ENCODE measurements at places on chromosomes 1 and 21.
A peak's percentile ranks its signal among the peaks of the same experiment; 100 is the strongest.

DNA sequence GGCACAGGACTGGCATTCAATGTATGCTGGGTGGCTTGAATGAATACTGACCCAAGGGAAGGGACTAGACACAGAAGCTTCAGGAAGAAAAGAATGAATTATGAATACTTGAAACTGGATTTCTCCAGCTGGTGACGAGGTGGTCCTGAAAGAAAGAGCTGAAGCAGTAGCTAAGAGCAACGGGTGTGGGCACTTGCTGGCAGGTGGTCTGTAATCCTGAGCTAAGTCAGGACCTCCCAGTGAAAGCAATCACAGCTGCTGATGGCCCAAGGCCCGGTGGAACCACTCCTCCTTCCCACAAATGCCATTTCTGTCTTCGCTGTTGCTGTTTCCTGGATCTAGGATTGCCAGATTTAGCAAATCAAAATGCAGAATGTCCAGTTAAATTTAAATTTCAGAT is 47.0 kb downstream of the NEK2 start:
- no peak for DNase-seq

DNA sequence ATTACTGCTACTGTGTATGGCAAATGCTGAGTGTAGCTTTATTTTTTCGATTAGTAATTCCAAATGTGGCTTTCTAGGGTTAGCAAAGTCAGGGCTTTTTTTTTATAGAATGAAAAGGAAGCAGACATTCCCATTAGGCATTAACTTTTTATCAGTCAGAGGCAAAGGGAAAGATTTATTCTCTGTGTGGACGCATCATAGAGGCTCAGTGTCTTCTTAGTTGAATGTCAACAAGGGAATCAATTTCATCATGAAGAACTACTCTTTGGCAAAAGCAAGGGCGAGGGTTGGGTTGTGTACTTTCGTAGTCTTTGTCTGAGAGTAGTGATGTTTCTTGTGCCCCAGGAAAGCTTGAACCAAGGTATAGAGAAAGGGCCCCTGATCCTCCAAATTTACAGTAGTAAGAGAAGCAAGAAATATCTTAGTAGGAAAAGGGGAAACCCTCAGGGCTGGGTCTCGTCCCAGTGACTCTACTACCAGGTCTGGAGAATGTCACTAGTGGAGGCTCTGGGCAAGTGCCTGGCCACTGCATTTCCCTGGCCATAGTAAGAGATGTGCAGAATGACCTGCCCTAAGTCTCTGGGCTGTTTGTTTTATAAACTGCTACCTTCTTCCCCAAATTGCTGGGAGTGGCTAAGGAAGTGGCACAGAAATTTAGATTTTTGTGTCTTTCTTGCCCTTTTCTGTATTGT is 30.0 kb upstream of the MACF1 start:
- no peak for DNase-seq

DNA sequence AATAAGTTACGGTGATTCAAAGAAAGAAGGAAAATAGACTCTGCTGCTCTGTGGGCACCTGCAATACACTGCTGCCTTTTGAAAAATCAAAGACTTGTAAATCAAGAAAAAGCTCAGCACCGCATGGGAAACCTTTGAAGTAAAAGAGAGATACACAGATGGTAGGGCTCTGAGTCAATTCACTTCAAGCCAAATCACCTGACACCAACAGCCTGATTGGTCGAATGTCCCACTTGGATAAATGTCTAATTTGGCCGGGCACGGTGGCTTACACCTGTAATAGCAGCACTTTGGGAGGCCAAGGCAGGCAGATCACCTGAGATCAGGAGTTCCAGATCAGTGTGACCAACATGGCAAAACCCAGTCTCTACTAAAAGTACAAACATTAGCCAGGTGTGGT is 19.2 kb upstream of the RCAN3 start:
- DNase-seq, result no peak

DNA sequence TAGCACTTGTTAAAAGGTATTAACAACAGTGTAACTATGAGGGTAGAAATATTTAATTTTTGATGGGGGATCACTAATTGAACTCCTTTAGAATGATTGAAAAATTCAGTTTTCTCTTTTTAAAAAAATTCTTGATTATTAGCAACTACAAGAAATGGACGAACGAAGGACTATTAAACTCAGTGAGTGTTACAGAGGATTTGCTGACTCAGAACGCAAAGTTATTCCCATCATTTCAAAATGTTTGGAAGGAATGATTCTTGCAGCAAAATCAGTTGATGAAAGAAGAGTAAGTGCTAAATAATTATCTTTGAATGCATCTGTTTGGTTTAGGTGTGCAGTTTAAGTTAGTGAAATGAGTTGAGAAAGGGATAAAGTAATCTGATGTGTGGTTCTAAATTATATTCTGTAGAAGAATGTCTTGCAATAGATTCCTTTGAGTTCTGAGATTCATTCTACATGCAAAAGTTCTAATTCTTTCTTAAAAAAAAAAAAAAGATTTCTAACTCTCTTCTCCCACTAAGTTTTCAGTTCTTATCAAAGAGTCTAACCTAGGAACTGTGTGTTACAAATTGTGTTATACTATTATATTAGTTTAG is 85.0 kb downstream of the FNBP1L start:
- no peak for DNase-seq

DNA sequence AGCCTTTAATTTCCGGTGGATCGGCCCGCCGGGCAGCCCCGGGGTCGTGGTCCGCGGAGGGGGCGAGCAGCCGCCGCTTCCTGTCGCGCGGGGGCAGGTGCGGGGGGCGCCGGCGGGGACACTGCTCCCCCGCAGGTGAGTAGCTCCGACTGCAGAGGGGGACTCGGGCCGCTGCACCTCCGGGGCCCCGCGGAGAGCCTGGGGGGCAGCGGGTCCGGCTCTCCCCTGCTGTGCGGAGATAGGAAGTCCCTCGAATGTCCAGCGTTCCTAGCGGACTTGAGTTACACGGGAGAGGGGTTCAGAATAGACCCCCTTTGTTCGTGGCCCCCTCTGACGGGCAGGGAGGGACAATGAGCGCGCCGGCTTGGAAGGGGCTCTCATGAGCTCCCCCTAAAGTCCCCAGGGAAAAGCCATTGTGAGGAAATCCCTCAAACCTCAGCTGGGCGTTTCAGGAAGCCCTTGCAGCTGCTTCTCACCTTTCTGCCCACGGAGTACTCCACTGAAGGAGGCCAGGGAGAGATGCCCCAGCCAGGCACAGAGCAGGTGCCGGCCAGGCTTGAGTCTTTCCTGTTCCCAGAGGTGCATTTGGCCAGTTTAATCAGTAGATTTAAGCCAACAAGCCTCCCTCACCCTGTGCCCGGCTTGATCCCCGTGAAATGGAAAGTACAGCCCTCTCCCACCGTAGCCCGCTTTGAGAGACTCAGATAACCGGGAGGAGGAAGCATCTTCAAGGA is 925 bp downstream of the PDE9A start:
- DNase-seq, result no peak

GRCh38 chr1:28196330-28196729 is 19.8 kb upstream of the PTAFR start:
- DNase-seq, result no peak

GRCh38 chr1:24047110-24047477 is 64.8 kb downstream of the MYOM3 start:
- DNase-seq, result no peak

GRCh38 chr21:28269173-28269572 is 723.5 kb downstream of the LTN1 start:
- no peak for DNase-seq

GRCh38 chr1:58919959-58920321 is 136.1 kb upstream of the JUN start:
- no peak for DNase-seq

DNA sequence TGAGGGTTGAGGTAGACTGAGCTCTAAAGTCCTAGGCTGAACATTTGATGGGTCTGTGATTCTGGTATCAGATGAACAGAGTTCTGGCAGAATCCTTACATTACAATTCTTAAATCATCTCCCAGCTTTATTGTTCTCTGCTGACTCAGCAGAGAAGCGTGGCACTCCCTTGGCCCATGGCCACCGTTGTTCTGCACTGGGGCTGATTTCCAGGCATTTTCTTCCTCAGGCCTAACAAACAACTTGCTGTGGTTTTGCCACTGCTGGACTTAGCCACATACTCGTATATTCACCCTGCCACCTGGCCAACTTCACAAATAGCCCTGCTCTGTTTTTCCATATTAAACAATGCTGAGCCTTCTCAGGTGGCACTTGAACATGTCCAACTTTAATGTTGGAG is 223.2 kb downstream of the TNR start:
- no peak for DNase-seq

DNA sequence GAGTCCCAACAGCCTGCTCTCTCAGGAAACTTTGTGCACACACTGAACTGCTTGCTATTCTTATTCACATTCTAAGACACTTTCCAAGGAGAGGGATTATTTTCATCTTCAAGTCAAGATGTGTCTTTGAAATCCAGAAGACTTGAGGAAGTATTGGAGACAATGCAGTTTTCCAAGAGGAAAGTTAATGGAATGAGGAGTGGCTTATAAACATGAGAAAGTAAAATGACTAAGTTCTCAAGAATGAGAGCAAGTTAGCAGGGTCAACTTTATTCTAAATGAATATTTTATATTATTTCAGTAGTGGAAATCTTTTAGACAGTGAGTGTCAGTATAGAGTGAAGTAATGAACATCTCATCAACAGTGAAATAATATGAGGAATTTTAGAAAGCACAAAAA is 1239.3 kb downstream of the MRPL39 start:
- no peak for DNase-seq

- DNase-seq, result no peak
These were observed 5.6 kb downstream of the ARID1A start for GRCh38 chr1:26701266-26701994.

DNA sequence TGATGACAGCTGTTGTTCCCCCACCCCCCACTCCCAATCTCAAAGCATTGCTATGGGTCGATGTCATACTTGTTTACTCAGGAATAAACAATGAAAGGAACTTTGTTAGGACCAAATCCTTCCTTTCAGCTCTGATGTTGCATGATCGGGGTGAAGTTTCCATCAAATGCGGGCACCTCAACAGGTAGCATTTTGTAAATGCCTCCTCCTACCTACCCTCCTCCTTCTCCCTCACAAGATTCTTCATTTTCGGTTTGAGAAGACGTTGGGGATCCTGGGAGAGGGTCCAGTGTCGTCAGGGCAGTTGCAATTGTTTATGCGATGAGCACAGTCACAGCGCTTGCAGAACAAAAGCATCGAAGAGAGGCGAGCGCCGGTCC is 758 bp upstream of the HUNK start:
- DNase-seq, result no peak

GRCh38 chr1:166237675-166238074 is 70.9 kb upstream of the FAM78B start:
- DNase-seq, result no peak

DNA sequence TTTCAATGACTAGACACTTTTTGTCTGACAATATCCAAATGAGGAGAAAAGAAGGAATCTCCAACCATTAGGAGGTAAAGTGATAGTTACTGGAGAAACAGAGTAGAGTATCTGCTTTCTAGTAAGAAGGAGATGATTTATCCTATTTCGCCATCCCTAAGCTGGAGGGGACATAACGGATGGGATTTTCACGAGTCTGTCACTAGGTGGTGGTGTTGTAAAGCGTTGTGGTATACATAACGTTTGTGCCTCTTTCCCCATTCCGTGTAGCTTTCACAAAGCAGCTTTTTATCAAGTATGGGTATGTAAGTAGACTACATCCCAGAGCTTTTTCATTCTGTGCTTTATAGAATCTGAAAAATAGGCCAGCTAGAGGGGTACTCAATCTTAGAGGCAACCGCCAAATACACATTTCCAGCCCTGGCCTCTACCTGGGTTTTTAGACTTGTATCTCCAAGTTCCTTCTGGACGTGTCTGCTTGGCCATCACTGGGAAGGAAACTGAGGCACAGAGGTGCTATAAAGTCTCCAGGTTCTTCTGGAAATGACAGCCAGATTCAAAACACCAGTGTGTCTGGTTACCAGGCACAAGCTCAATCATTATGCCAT is 33.3 kb upstream of the FAM3B start:
- peak; percentile 65 for DNase-seq

DNA sequence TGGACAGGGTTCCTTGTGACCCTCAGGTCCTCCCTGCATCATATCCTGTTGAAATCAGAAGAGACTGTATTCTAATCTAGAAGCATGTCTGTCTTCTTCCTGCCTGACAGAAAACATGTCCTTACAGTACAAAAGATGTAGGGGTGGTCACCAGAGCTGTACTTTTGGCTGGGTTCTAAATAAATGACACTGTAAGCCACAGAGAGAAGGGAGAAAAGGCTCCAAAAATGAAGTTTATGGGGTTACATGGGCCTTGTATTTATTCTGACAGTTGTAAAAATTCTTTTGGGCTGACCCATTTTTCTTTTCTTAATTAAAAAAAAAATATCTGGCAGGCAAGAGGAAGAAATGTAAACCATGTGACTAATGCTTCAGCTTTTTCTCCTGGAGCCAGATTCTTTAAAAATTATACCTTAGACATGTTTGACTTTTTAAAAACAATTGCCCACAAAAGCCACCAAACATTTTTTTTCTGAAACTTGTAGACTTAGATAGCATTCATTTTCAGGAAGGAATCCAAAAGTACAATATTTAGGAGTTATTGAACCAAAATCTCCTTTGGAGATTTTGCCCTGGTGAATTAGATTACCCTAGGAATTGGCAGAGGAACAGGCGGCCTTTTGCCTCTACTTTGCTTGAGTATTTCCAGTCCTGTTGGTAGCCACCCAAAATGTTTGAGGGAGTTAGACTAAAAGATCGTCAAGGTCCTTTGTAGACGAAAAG is 17.1 kb downstream of the RGL1 start:
- DNase-seq, result no peak

DNA sequence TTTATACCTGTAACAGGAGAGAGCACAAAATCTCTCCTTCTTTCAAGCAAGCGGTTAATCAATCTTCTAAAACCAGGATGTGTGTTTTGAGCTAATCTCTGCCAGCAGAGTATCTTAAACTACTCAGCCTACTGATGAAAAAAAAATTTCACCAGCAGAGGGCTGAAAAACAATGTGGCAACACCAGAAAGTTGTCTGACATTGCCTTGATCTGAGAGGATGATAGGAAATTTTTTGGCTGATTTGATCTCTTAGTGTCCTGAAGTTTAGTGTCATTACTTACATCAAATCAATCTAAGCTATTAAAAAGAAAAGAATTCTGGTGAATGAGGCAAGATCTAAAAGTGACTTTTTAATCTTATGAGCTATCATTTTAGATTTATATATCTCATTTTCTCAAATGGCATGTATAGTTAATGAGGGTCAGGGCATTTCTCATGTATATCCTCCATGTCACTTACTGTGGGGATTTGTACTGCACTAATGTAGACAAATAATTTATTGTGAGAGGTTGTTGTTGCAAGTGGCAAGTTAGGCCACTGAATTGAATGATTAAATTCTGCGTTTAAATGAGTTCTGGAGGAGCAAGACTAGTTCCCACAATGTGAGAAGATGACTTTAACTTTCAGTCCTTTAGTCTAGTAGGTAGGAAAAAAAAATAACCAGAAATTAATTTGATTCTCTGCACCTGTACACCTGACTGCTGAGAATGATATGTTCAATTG is 10.9 kb downstream of the ADAMTS1 start:
- DNase-seq, result no peak

GRCh38 chr1:47572731-47573430 is 135.0 kb downstream of the FOXD2 start:
- DNase-seq, result no peak

DNA sequence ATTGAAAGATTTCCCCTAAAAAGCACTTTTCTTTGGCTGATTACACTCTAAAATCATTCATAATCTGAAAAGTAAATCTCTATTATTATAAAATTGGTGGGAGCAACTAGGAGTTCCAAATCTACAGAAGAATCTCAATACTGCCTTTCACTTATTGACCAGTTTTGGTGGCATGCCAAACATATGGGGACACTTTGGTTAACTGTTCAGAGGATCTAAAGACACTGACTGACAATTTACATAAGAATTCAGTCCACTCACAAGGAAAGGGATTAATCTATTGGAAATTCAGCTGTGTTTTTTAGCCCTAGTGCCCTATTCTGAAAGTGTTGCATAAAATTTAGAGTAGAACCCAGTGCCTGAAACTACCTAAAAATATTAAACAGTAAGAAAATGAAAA is 113.6 kb downstream of the LRRC40 start:
- no peak for DNase-seq

Data from AG04450 (cell line).